ENCODE measurements at places on chromosomes 3 and 15. TPM values are rescaled to one million over a fixed set of nuclear protein-coding genes. Genes with fewer than 3 reads are reported as not detected.

Gene SH3GL3
- polyA plus RNA-seq: 13.7 TPM

Gene LPCAT4
- 28.4 TPM for polyA plus RNA-seq

Gene PLSCR4
- 0.19 TPM for polyA plus RNA-seq

Gene RTP1
- not detected for polyA plus RNA-seq

Gene WDR49
- polyA plus RNA-seq: not detected

Gene GOLGA8H
- polyA plus RNA-seq: 0.04 TPM

Gene ACTC1
- polyA plus RNA-seq: not detected

Gene TBL1XR1
- 39.9 TPM for polyA plus RNA-seq

Gene AADACL2
- polyA plus RNA-seq: not detected

Gene IRAK2
- 2.9 TPM for polyA plus RNA-seq

- H3K27me3 ChIP-seq: no peaks in the 10 kb centered on the region
- H3K4me1 ChIP-seq: peaks cover 6% of the 10 kb centered on the region
- peak overlapping the region; percentile 65 for H3K27ac ChIP-seq
- H3K4me3 ChIP-seq: no peak overlapping the region
These were observed 30.7 kb downstream of the SCN11A start for GRCh38 chr3:39021029-39021428.

DNA sequence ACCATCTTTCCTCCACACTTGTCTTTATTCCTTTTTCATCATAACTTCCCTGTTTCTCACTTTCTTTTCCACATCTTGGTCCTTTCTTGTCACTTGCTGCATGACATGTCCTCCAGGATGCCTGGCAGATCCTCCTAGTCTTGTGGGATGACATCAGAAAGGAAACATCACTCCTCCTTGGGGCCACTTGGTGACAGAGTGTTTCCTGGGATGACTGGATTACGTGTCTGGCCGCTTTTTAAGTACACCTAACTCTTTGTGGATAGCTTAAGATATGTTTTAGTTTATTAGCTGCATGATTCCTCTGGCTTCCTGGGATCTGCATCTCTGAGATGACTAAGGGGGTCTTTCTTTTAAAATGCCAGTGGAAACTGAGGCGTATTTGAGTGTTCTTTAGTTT lies 363.5 kb upstream of the FRG2C start:
- no peak for DNase-seq
- H3K27me3 ChIP-seq: no peaks in the 10 kb centered on the region
- H3K36me3 ChIP-seq: no peaks in the 10 kb centered on the region
- H3K27ac ChIP-seq: no peak overlapping the region

GRCh38 chr3:192409201-192409837 lies 318.0 kb downstream of the FGF12 start:
- no peaks in the 10 kb centered on the region for H3K36me3 ChIP-seq
- no peak overlapping the region for H3K27ac ChIP-seq
- H3K4me1 ChIP-seq: no peaks in the 10 kb centered on the region
- no peaks in the 10 kb centered on the region for H3K27me3 ChIP-seq
- H3K4me3 ChIP-seq: no peak overlapping the region

- no peak overlapping the region for H3K4me3 ChIP-seq
- no peak for DNase-seq
- H3K4me1 ChIP-seq: peaks cover 14% of the 10 kb centered on the region
- peaks cover 8% of the 10 kb centered on the region for H3K27me3 ChIP-seq
- H3K36me3 ChIP-seq: no peaks in the 10 kb centered on the region
These were observed 3.8 kb upstream of the CRYBG3 start for GRCh38 chr3:97817965-97818364.

GRCh38 chr3:186849374-186849975 lies 7.0 kb downstream of the ADIPOQ start:
- H3K27ac ChIP-seq: no peak overlapping the region
- no peaks in the 10 kb centered on the region for H3K36me3 ChIP-seq
- no peaks in the 10 kb centered on the region for H3K27me3 ChIP-seq
- no peaks in the 10 kb centered on the region for H3K4me1 ChIP-seq

DNA sequence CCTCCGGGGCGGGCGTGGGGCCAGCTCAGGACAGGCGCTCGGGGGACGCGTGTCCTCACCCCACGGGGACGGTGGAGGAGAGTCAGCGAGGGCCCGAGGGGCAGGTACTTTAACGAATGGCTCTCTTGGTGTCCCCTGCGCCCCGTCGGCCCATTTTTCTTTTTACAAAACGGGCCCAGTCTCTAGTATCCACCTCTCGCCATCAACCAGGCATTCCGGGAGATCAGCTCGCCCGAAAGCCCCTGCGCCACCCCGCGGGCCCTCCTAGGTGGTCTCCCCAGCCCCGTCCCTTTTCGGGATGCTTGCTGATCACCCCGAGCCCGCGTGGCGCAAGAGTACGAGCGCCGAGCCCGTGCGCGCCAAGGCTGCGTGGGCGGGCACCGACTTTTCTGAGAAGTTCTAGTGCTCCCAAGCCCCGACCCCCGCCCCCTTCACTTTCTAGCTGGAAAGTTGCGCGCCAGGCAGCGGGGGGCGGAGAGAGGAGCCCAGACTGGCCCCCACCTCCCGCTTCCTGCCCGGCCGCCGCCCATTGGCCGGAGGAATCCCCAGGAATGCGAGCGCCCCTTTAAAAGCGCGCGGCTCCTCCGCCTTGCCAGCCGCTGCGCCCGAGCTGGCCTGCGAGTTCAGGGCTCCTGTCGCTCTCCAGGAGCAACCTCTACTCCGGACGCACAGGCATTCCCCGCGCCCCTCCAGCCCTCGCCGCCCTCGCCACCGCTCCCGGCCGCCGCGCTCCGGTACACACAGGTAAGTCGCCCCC lies at the start of gene THBS1:
THBS1 (plus strand) TSS at position 595 of the 757 bp plus-strand sequence. CDS start 779 bp downstream, outside the sequence.
- peak within 1 kb of the TSS; percentile 24 for H3K4me3 ChIP-seq
- no peaks in the 10 kb centered on the region for H3K4me1 ChIP-seq
- H3K27ac ChIP-seq: no peak within 1 kb of the TSS
- no peak for DNase-seq
- no peaks in the 10 kb centered on the region for H3K36me3 ChIP-seq
- peaks cover 29% of the 10 kb centered on the region for H3K27me3 ChIP-seq

DNA sequence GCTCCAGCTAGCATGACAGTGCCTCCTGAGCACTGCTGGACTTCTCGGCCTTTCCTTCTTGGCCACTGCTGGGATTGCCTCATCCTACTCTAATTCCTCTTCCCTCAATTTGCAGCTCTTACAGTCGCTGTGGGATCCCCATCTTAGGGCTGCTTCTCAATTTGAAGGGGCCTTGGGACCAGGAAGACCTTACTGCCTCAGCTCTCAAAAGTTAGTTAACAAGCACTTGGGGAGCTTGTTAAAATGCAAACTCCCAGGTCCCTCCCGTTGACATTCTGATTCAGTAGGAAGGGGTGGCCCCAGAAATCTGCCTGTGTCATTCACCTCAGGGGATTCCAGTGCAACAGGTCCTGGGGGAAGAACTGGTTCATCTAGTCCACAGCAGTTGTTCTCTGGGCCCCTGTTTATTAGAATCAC lies 14.8 kb downstream of the BDH1 start:
- H3K36me3 ChIP-seq: no peaks in the 10 kb centered on the region
- H3K27me3 ChIP-seq: peaks cover 41% of the 10 kb centered on the region
- H3K27ac ChIP-seq: no peak overlapping the region
- peaks cover 6% of the 10 kb centered on the region for H3K4me1 ChIP-seq
- DNase-seq: no peak
- H3K4me3 ChIP-seq: no peak overlapping the region

DNA sequence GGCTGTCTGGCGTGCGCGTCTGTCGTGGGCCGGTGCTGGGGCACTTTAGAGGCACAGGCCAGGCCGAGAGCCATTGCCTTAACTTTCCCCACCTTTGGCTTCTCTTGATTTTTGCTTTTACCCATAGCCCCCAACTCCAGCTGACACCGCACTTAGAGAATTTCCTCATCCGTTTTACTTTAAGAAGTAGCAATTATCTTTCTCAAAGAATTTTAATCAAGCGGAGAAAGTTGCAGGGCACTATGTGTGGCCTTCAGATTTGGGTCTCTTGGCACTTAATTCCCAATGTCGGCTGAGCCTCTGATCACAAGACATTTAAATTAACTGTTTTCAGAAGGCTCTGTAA lies 1.2 kb downstream of the ALDH1A3 start:
- H3K4me1 ChIP-seq: no peaks in the 10 kb centered on the region
- DNase-seq: no peak
- no peak overlapping the region for H3K4me3 ChIP-seq
- peaks cover 12% of the 10 kb centered on the region for H3K27me3 ChIP-seq
- no peaks in the 10 kb centered on the region for H3K36me3 ChIP-seq

GRCh38 chr3:171561596-171562323 lies 101.6 kb upstream of the TNIK start:
- H3K4me3 ChIP-seq: no peak overlapping the region
- DNase-seq: no peak
- H3K36me3 ChIP-seq: no peaks in the 10 kb centered on the region
- no peaks in the 10 kb centered on the region for H3K27me3 ChIP-seq

- no peak overlapping the region for H3K4me3 ChIP-seq
- H3K36me3 ChIP-seq: no peaks in the 10 kb centered on the region
- DNase-seq: no peak
These were observed 324.1 kb upstream of the RASGRP1 start for GRCh38 chr15:38888701-38889221.

DNA sequence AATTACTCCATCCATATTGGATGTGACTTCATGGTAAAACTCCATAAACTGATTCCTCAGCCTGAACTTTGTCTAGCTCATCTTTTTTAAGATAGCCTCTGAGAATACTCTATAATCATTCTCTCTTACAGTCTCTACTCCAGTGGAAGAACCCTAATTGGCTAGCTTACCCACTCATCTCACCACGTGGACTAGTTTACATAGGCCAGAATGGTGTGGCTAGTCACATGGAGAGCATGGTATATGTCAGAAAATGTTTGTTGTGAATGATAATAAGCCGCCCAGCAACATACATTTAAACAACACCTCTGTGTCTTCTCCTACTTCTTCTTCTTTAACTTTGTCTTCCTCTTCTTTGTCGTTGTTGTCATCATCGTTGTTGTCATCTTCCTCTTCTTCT lies 389.2 kb upstream of the LRRC3B start:
- no peaks in the 10 kb centered on the region for H3K4me1 ChIP-seq
- H3K27ac ChIP-seq: no peak overlapping the region
- DNase-seq: no peak
- no peaks in the 10 kb centered on the region for H3K27me3 ChIP-seq
- no peaks in the 10 kb centered on the region for H3K36me3 ChIP-seq
- H3K4me3 ChIP-seq: no peak overlapping the region

- no peak for DNase-seq
- no peaks in the 10 kb centered on the region for H3K4me1 ChIP-seq
- H3K27me3 ChIP-seq: no peaks in the 10 kb centered on the region
- H3K27ac ChIP-seq: no peak overlapping the region
- no peak overlapping the region for H3K4me3 ChIP-seq
- no peaks in the 10 kb centered on the region for H3K36me3 ChIP-seq
These were observed 492.9 kb downstream of the GBE1 start for GRCh38 chr3:81268526-81268925.

GRCh38 chr15:79779746-79780145 lies 117.1 kb downstream of the MTHFS start:
- no peak overlapping the region for H3K4me3 ChIP-seq
- H3K27ac ChIP-seq: no peak overlapping the region
- no peaks in the 10 kb centered on the region for H3K4me1 ChIP-seq
- peaks cover 2% of the 10 kb centered on the region for H3K27me3 ChIP-seq
- DNase-seq: no peak

GRCh38 chr3:31680072-31680870 lies 147.5 kb downstream of the STT3B start:
- H3K27ac ChIP-seq: no peak overlapping the region
- no peak overlapping the region for H3K4me3 ChIP-seq
- no peaks in the 10 kb centered on the region for H3K4me1 ChIP-seq
- DNase-seq: no peak
- peaks cover 20% of the 10 kb centered on the region for H3K27me3 ChIP-seq
- no peaks in the 10 kb centered on the region for H3K36me3 ChIP-seq

DNA sequence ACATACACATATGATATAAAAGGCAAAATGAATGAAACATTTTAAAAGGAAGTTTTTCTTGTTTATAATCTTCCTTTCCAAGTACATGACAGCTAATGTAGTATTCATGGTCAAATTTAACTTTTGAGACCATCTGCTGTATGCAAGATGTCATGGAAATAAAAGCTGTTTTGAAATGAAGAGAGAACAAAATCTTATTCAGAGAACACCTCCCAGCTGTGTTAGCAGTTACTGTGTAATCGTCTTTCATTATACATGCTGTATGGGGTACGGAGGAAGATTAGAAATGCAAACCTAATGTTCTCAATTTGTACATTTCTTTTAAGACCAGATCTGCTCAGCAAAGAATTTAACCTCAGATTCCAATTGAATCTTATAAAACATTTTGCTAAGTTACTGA lies 1182.3 kb downstream of the OTOL1 start:
- no peaks in the 10 kb centered on the region for H3K27me3 ChIP-seq
- H3K4me3 ChIP-seq: no peak overlapping the region
- DNase-seq: no peak
- H3K4me1 ChIP-seq: no peaks in the 10 kb centered on the region
- H3K36me3 ChIP-seq: no peaks in the 10 kb centered on the region

- no peak for DNase-seq
- no peak overlapping the region for H3K4me3 ChIP-seq
- H3K27ac ChIP-seq: no peak overlapping the region
- H3K27me3 ChIP-seq: peaks cover 54% of the 10 kb centered on the region
- no peaks in the 10 kb centered on the region for H3K36me3 ChIP-seq
These were observed 23.4 kb downstream of the RFTN1 start for GRCh38 chr3:16490062-16490619.

- no peaks in the 10 kb centered on the region for H3K4me1 ChIP-seq
- DNase-seq: no peak
- no peaks in the 10 kb centered on the region for H3K36me3 ChIP-seq
These were observed 93.1 kb downstream of the TUSC7 start for GRCh38 chr3:116802651-116803050.

- peaks cover 14% of the 10 kb centered on the region for H3K4me1 ChIP-seq
- no peaks in the 10 kb centered on the region for H3K27me3 ChIP-seq
- H3K36me3 ChIP-seq: no peaks in the 10 kb centered on the region
- no peak overlapping the region for H3K27ac ChIP-seq
- no peak for DNase-seq
- H3K4me3 ChIP-seq: no peak overlapping the region
These were observed 146.5 kb downstream of the XXYLT1 start for GRCh38 chr3:195124378-195124992.

GRCh38 chr3:38669668-38670067 lies 20.2 kb upstream of the SCN5A start:
- no peaks in the 10 kb centered on the region for H3K36me3 ChIP-seq
- H3K4me3 ChIP-seq: no peak overlapping the region
- H3K4me1 ChIP-seq: no peaks in the 10 kb centered on the region
- H3K27me3 ChIP-seq: no peaks in the 10 kb centered on the region
- H3K27ac ChIP-seq: no peak overlapping the region

DNA sequence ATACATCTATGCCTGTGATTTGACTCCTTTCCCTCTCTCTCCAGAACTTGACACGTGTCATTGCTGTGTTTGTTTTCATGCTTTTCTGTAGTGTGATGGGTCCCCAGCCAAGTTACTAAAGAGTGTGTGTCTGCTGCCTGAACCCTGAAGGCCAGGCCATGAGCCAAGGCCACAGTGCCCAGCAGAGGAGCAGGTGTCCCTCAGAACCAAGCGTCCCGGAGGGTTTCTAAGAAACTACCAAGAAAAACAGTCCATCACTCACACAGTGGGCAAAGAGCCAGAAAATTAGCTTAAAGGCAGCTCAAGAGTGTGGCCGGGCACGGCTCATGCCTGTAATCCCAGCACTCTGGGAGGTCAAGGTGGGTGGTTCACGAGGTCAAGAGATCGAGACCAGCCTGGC lies 35.2 kb downstream of the FBXO45 start:
- no peak overlapping the region for H3K27ac ChIP-seq
- no peak overlapping the region for H3K4me3 ChIP-seq
- H3K27me3 ChIP-seq: no peaks in the 10 kb centered on the region
- H3K36me3 ChIP-seq: no peaks in the 10 kb centered on the region
- peak; percentile 62 for DNase-seq

Measured in K562 (cell line).